ENCODE measurements at places on chromosomes 1 and 21.
A peak's percentile ranks its signal among the peaks of the same experiment; 100 is the strongest.

GRCh38 chr1:27542463-27543273 is 52.7 kb upstream of the WASF2 start:
- DNase-seq: no peak

GRCh38 chr1:86542631-86543030 is 4.2 kb upstream of the CLCA4 start:
- DNase-seq: no peak

- DNase-seq: no peak
These were observed 83.8 kb upstream of the SSX2IP start for GRCh38 chr1:84773933-84774497.

GRCh38 chr1:231855926-231856325 is 229.3 kb downstream of the DISC1 start:
- DNase-seq: peak; percentile 64

DNA sequence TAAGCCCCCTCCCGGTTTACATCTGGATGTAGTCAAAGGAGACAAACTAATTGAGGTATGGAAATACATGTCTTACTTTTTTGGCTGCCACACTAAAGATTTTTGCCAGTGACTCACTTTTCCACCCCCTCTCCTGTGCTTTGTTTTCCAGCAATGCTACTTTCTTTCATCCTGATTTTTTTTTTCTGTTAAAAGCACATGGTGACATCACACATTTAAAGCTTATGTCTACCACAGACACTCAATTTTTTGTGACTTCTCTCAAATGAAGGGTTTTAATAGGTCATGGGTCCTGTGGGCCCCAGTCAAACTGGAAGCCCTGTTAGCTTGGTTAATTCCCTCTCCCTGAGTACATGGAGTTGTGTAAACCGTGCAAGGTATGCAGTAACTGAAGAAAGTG is 2.2 kb downstream of the PPP1R8 start:
- no peak for DNase-seq

- peak; percentile 96 for DNase-seq
These were observed 37.3 kb upstream of the IRF2BP2 start for GRCh38 chr1:234647245-234647644.

- peak; percentile 79 for DNase-seq
These were observed 71.1 kb downstream of the LGR6 start for GRCh38 chr1:202264726-202265125.

DNA sequence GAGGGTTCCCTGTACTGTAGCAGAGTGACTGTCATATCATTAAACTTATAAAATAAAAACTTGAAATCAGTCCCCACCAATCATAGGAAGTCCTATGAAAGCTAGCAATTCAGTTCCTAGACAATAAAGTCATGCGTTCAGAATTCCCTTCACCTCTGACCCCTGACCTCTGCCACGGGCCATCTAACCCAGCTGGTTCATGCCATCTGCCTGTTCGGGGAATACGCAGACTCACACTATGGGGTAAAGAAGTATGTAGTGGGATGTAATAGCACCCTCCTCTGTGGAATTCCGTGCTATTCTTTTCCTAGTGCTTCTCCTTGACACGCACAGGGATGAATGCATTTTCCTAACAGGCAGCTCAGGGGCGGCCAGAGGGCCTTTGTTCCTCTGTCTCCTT is 2.1 kb downstream of the GSTM4 start:
- DNase-seq: no peak

GRCh38 chr1:106676021-106676420 is 380.5 kb upstream of the PRMT6 start:
- DNase-seq: no peak

DNA sequence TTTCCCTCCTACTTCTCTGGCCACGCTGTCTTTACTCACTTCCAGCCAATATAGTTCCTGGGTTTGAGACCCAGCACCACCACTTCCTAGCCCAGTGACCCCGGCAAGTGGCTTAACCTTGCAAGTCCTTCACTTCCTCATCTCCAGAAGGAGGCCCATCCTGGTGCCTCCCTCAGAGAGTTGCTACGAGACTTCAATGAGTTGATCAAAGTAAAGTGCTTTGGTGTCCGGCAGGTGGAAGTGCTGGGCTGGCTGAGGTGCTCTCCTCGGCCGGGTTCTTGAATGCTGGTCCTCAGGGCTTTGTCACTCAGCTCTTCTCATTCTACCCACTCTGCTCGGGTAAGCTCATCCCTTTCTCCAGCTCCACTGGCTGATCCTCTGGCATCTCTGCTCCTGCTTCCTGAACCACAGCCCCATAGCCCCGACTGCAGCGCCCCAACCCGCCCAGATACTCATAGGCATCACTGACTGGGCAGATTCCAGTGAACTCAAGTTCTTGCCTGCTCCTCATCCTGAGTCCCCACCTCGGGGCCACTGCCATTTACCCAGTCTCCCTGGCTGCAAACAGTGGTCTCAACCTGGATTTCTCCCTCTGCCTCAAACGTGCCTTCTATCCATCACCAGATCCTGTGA is 75.8 kb upstream of the WNT4 start:
- DNase-seq: no peak

DNA sequence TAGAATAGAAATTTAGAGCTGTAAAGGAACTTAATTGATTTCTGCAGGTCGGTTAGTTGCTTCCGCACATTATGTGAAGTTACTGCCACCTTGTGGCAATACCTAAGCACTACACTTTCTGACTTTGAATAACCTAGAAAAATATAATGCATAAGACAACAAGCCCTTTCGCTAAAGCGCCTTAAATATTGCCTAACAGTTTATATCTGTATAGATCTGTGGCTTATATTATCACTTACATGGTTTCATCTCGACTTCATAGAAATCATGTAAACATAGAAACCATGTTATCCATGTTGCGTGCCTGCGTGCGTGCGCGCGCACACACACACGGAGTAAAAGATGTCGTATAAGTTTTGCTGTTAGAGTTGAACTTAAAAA is 10.9 kb upstream of the IFI16 start:
- peak; percentile 64 for DNase-seq

DNA sequence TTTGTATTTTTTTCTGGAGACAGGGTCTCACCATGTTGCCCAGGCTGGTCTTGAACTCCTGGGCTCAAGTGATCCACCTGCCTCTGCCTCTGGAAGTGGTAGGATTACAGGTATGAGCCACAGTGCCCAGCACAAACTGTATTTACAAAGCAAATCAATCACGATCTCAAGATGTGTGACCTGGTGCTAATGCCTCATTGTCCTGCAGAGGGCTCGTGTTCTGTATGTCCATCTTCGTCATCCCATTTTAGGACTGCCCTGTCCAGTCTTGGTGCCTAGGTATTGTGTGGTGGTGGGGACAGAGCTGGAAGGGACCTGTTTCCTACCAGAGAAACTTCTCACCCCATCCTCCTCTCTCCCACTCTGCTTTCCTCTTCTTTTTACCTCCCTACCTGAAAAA is 20.2 kb downstream of the PROK1 start:
- peak; percentile 2 for DNase-seq

- no peak for DNase-seq
These were observed 15.5 kb upstream of the POFUT2 start for GRCh38 chr21:45303091-45303615.

- DNase-seq: no peak
These were observed 30.0 kb upstream of the PIGC start for GRCh38 chr1:172473842-172474241.

GRCh38 chr1:241357366-241358340 is 648 bp upstream of the RGS7 start:
- DNase-seq: no peak

DNA sequence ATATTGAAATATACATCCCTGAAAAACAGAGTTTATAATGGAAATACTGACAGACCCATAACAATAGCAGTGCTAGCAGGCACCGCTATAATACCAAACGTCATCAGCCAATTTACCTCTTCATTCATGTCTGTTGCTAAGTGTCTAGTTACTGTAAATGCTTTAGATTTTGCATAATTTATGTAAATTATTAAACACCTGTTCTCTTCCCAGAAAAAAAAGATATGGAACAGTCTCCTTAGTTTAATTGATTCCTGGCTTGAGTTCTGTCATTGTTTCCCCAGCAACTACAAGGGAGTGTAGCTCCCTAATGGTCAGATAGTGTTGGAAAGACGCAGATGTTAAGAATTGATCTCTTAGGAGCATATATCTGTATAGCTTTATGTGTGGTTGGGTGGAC is 817.9 kb upstream of the ADGRL2 start:
- DNase-seq: no peak

DNA sequence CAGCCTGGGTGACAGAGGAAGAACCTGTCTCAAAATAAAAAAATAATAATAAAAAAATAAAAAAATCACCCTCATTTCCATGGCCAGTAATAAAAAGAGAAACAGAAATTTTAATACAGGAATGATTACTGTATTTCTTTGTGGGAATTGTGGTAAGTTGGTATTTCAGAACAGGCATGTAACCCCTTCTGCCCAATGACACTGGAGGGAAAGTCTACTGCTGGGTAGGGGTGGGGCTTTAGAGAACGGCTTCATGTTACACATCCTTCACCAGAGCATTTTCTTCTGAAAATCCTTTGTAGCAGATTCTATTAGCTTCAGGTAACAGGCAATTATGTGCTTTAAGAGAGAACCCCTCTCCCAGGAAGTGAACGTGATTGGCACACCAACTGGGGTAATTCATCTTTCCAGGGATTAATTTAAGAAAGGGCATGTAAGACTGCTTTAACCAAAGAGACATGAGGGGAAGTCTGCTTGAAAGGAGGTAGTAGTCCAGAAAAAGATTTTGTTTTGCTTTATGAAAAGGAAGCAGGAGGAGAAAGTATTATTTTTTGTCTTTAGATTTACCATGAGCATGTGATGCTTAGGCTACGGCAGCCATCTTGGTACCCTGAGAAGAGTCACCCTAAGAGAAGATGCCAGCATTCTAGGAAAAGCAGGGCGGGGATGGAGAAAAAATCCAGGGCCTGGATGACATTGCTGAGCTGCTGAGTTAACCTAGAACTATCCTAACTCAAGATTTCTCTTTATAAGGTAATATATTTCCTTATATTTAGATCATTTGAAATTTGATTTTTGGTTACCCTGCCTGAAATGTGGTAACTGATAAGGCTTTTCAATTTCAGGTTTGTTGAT is 57.7 kb upstream of the DPT start:
- DNase-seq: peak; percentile 80

DNA sequence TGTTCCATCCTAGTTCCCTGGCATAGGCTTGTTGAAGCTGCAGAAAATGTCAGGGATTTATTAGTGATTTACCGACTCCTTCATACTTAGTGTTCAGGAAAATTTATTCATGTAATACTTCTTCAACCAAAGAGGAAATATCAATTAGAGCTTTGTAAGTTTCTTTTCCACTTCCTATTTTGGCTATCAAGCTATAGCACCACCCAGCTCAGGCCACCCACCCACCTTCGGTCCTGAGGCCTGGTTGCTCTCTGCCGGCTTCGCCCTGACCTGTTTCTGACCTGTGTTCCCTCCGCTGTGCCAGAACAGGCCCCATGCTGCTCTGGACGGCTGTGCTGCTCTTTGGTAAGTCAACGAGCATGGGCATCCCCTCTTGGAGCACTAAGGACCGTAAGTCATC is at the start of gene FCRL6:
Gene FCRL6, plus strand, starts transcription at position 250 of the 400 bp plus-strand sequence. Its CDS starts 65 bp downstream, at position 315.
- DNase-seq: no peak

DNA sequence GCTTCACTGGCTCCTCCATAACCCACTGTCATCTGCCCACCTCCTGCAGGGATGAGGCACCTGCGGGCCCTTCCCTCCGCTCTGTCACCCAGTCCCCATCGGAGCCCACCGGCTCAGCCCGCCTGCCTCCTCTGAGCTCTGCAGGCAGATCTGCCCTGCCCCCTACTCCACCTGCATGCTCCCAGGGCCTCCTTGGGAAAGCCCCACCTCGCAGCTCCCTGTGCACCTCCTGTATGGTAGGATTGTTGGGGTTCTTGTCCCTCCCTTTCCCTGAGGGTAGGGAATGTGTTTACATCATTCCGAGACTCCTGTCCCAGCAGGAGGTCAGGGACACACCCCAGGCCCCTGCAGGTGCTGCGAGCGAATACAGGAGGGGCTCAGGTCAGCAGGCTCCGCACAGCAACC is 50.5 kb downstream of the SIK1 start:
- no peak for DNase-seq

DNA sequence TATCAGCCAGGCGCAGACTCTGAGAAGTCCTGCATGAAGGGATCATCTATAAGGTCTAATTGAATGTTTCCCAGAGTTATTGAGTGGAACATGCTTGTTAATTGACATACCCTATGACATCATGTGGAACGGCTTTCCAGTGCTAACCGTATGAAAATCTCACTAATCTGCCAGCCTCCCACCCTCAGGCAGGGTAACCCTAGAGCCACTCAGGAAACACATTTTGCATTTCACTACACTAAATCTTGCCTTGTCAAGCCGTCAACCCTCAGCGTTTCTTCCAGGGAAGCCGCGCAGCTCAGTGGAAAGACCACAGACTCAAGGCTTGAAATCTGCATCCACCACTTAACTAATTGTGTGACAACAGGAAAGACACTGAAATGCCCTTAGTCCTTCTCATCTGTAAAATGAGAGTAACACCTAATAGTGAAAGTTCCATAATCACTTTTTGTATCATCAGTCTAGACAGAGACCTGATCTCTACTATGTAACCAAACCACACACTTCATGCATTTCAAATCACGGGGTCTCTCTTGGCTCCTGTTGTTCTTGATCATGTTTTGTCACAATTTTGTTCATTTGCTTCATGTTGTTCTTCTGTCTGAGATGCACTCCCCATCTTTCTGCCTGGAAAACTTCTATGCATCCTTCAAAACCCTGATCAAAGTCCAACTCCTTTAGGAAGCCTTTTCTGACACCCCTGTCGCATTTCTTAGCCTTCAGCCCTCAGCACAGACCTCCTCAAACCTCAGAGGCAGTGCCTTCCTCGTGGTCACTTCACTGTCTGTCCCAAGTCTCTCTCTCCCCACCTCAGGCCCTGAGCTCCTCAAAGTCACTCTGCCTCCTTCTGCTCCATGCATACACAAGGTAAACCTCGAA is 246.5 kb downstream of the TOMM20 start:
- DNase-seq: no peak

DNA sequence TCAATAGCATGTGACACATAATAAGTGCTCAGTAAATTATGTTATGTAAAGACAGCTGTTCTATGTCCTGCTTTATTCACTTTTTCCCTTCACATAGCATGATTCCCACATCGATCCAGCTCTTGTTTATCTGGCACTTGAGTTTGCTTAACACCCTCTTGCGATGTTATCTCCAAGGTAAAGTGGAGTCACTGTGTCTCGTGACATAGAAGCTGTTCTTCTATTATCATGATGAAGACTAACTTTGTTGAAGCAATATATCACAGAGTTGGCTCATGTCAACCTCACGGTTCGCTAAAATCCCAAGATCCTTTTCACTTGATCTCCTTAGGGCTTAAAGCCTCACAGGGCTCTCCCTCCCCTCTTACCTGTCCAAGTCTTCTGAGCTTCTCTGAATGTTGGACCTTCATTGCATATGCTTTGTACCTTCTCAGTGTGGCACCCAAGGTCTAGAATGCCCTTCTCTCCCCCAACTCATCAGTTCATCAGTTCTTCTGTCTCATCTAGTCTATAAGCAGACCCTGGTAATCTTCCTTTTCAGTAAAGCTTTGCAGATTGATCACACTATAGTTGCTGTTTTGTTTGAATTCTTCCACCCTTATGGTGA is 38.0 kb downstream of the PLXNA2 start:
- peak; percentile 36 for DNase-seq
